AG04449 (cell line): ENCODE measurements at places on chromosomes 2 and 18.
A peak's percentile ranks its signal among the peaks of the same experiment; 100 is the strongest.

DNA sequence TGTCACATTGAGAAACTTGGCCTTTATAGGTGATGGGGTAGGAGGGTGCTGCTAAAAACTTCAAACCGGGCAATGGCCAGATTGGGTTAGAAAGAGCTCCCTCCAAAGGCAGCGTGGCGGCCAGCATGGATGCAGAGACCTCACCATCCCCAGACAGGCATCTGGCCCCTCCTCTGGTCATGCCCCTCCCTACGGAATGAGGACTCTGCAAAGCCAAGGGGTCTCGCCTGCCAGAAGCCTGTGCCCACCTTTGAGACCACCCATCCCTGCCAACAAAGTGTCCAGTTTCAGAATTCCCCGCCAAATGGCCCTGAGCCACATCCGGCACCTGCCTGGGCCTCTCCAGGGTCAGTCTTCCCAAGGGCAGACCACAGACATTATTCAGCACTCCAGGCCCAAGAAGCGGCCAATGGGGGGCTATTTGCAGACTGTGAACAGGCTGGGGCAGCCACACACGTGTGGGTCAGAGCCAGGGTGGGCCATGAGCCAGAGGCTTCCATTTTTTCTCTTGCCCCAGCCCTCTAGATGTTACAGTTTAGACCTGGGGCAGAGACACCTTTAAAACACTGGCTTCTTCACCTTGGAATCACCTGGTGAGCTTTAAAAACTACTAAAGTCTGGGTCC, 4.2 kb upstream of the ATP6V1B1 start:
- no peak for DNase-seq

GRCh38 chr18:46319783-46320182, 215.6 kb downstream of the HAUS1 start:
- no peak for DNase-seq

DNA sequence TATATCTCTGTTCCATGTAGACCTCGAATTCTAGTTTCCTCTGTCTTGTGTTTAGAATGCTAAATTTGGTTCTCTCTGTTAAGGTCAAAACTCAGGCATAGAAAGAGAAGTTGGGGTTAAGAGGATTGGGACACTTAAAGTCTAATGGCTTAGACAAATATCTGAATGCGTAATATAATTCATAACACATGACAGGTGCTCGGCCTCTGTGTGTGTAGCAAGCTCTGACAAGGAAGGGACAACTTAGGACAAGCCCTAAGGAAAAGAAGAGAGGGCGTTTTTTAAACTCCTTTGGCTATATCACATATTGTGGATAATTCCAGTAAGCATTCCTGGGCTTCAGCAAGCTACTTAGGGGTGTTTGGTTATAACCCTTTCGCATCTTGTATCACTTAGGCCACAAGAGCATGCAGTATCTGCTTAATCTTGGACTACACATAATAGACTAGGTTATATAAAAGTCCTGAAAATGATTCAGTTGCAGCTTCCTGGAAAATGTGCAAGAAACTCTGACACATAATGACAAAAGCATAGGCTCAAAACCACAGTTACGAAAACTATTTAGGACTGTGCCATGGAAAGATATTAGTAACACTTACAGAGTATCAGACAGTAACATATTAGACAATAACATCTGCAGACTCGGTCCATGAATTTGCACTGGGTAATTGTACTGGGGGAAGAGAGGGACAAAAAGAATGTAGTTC, 16.1 kb upstream of the CREB1 start:
- peak; percentile 99 for DNase-seq

- DNase-seq, result no peak
Observed at GRCh38 chr18:7307526-7307925, 76.6 kb downstream of the LRRC30 start.

DNA sequence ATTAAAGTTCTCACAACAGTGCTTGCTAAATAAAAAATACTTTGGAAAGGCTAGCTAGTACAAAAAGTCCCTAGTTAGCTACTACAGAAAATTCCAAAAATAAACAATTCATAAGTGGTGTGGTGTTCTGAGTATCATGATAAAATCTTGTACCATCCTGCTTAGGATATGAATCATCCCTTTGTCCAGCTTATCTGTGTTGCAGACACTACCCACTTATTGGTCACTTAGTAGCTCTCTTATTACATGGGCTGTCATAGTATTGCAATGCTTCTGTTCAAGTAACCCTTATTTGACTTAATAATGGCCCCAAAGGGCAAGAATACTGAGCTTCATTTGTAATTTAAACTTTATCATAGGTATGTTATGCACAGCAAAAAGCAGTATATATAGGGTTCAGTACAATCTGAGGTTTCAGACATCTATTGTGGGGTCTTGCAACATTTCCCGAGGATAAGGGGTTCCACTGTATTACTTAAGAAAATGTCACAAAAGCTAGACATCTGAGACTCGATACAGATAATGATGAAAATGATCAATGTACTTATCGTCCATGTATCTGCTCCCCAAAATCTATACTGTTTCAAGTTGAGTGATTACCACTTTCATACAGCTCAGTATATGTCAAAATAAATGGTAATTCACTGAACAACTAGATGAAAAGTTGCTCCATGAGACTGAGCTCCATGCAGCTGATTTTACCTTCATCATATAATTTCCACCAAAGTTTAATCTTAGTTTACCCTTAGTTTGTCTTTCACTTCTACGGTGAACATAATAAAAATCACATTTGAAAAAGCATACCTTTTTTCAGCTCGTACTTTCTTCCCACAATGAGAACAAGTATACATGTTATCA, 93.8 kb downstream of the C2orf74 start:
- DNase-seq, result peak; percentile 65
